Stimulated activated CD4-positive, alpha-beta T cell treated with anti-CD3 and anti-CD28 coated beads, Interleukin-2, amount 100 ng/mL, for 4 hours (primary cell): ENCODE measurements at places on chromosomes 5 and 9.

- no peak for DNase-seq
Measured at GRCh38 chr5:147310059-147310704, 75.4 kb downstream of the STK32A start.

- DNase-seq = no peak
Measured at GRCh38 chr5:167271511-167271910, 1019.9 kb upstream of the WWC1 start.

GRCh38 chr9:137879566-137880150 lies 2.1 kb downstream of the CACNA1B start:
- no peak for DNase-seq

GRCh38 chr9:32703635-32704034 lies 68.2 kb upstream of the TAF1L start:
- no peak for DNase-seq

GRCh38 chr5:62419609-62420008 lies 7.0 kb downstream of the IPO11 start:
- DNase-seq = no peak

DNA sequence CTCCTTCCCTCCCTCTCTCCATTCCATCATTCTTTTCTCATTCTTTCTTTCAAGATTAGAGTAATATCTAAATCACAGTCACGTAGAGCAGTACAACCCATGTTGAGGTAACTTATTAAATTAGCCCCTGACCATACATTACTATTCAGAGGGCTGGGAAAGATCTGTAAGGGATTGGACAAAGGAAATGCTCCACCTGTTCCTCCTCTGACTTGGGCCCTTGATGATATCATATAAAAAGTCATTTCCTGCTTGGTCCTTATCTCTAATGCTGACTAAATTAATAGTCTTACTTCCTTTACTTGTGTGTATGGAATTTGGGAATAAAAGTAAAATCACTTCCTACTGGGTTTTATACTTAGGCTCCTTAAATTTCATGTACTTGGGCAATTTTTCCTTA lies 40.8 kb downstream of the SNX18 start:
- no peak for DNase-seq

- no peak for DNase-seq
Measured at GRCh38 chr9:129198319-129199043, 20.4 kb upstream of the IER5L start.

DNA sequence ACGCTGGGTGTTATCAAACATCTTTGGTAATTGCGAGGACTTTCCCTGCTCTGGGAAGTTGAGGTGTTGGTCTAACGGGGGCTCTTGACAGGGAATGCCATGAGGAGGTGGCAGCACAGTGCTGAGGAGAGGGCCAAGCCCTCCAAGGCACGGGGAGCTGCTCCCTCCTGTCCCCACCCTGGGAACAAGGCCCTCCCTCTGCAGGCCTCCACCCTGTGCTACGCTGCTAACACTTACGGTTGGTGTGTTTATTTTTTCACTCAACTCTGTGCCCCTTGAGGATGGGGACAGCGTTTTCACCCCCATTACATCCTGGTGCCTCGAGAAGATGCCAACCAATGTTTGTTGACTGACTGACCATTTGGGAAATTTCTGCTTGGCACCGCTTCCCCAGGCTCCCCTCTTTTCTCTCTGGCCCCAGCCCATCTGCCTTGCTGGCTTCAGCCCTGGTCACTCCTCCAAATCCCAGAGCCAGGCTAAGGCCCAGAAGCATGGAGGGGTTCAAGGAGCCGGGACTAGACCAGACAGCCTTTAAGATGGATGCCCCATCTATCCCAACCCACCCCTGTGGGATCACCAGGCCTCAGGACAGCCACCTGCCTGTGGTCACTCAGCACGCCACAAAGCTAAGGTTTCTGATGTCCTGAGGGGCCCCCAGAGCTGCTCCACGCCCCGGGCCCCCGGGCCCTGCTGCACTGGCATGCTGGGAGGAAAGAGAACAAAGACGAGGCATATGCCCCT lies 125.7 kb downstream of the BARX1 start:
- no peak for DNase-seq

- no peak for DNase-seq
Measured at GRCh38 chr5:77758141-77758938, 17.8 kb downstream of the TBCA start.

DNA sequence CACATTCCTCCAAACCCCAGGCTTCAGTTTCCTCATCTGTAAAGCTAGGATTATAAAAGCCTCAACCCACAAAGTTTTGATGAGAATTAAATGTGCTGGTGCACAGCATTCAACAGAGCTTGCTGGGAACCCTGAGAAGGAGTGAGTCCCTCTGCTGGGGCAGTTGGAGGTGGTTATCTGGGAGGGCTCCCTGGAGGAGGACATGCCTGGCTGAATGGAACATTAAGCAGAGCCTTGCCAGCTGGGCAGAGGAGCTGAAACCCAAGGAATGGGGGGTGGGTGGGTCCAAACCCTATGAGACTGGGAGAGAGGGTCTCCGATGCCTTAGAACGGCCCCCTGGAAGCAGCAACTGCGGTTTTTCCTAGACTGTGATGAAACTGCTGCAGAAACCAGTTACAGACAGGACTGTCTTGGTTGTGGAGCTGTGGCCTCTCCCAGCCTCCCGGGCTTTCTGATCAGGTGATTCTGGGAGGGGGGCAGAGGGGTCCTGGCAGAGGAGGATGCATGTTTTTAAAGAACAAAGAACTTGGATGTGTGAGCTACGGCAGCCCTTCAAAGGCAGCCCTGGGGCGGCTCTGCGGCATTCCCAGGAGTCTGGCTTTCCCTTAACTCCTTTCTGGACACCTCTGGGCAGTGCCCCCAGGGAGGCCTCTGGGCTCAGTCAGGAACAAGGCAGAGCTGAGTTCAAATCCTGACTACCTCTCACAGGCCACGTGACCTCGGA lies 20.8 kb downstream of the FIBCD1 start:
- no peak for DNase-seq

DNA sequence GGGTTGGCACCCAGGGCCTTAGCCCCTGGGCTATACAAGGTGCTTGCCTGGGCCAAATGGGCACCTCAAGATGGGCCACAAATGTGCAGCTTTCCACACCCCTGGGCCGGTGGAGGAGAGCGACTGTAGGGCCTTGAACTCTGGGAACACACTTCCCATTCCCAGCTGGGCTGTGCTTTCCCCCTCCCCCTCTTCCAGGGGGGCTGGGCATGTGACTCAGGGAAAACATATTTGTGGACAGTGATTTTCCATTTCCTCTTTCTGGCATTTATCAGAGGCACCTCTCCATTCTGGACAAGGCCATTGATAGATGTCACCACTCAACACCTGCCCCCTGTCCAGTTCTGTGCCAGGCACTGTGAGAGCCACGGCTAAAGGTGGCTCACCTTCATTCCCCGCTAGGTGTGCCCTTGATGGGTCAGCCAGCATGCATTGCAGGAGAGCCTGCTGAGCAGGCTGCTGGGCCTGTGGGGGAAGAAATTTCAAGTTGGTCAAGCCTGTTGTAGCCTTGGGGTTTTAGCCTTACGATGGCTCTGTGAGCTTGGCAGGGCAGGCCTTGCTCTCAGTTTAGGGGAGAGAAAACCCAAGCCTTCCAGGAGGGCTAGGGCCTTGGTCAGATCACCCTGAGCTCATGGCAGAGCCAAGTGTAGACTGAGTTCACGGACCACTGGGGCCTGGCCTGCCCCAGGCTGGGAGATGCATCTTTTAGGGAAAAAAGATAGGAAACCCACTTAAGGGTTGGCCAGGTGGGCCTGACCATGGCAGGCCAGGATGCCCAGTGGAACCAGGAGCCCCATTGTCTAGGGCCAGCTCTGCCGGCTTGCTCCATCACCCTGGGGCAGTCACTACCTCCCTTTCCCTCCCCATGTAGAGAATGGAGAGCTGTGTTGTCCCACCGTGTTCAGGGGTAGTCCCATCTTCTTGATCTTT lies 113.9 kb downstream of the DAB2IP start:
- DNase-seq = no peak

DNA sequence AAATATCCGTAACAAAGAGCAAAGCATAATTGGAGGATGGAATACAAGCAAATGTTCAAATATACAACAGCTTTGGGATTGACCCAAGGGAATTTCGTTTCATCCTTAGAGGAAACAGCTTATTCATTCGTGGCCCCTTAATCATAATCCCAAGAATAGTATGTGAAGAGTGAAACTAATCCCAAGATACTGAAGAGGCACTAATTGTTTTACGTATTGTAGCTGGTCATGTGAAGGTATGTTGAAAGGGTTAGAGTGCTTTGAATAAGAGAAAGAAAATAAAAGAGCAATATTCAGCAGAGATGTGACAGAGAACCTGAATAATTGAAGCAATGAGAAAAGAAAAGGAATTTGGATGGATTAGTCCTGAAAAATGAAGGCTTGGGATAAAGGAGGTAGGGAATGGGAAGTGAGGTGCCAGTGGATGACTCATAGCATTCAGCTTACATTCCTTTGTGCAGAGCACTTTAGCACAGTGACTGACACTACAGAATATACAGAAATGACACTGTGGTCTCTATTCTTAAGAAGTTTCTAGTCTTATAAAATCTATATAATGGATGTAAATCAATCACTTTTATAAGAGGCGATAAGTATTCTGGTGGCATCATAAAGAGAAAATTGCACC lies 221.9 kb downstream of the TLR4 start:
- DNase-seq = no peak

DNA sequence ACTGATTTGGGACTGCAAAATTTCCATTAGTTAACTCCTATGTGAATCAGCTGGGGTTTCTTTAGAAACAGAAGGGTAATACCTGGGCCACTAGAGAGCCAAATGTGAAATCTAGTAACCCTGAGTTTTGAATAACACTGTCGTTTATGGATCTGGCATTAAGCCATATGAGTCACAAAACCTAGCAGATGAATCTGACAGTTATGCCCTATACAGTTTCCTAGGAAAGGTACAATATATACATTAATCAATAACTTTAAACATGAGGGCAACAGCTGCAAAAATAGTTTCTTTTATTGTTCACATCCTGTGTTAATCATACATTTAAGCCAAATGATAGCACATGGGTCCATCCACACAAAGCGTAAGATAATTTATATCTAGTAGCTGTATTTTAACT lies 56.9 kb downstream of the PAM start:
- DNase-seq = no peak

- no peak for DNase-seq
Measured at GRCh38 chr5:39140558-39141168, 66.5 kb upstream of the RICTOR start.

DNA sequence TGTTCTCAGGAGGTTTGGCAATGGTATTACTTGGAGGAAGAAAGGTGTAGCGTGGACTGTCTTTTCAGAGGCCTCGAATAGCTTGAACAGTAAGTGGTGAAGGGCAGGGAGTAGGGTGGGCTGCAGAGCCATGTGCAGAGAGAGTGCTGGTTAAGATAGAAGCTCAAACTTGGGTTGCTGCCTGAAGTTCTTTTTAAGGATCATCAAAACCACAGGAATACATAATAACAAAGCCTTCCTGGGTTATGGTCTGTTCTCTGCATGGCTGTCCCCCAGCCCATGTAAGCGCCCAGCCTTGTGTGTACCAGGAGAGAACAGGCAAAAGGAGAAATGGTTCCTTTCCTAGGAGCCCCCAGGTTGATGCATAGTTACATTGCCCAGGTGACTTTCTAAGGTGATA lies 43.9 kb downstream of the RCL1 start:
- DNase-seq = no peak

DNA sequence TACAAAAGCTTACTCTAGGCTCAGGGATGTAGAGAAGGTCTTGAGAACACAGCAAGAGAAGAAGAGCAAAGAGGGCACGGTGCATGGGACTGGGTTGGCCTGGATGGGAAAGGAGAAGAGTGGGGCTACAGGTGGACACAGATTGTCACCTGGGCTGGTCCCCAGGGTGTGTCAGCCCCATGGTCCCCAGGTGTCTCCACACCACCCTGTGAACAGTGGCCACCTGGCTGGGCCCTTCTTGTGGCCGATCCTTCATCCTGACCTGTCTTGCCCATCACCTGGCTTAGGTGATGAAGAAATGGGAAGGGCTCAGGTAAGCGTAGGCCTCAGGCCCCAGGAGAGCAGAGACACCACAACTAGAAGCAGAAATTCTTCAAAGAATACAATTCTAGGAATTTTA lies 188.9 kb downstream of the TENT4A start:
- no peak for DNase-seq

- DNase-seq = no peak
Measured at GRCh38 chr9:95078939-95079338, 238.6 kb downstream of the FANCC start.

DNA sequence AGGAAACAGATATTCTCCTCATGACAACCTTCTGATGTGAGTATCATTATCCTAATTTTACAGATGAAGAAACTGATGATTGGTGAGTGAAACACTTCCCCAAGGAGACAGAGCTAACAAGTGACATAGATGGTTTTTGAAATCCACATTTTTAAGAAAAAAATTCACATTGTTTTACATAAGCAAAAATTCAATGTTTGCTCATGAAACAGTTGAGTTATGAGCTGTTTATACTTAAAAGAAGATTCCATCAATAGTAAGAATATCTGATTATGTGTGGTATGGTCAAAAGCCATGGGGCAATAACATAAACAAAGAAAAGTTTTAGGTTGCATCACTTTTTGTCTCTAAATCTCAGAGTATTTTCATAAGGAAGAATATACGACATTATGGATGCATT lies 167.9 kb upstream of the PAPPA start:
- DNase-seq = no peak

DNA sequence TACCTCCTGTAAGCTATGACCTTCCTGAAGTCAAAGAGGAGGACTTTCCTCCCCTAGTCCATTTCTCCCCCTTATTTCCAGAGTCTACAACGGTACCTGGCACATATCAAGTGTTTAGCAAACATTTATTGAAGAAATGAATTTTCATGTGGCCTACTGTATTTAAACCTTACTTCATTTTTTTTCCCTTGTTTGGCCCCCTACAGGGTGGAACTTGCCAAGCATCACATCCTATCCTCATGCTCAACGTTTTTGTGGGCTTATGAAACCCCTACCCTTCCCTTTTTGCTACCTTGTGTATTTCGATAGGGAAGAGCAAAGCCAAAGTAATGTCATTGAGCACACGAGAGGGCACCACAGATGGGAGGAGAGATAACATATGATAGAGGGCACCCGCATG lies 1857.8 kb upstream of the WWC1 start:
- no peak for DNase-seq

DNA sequence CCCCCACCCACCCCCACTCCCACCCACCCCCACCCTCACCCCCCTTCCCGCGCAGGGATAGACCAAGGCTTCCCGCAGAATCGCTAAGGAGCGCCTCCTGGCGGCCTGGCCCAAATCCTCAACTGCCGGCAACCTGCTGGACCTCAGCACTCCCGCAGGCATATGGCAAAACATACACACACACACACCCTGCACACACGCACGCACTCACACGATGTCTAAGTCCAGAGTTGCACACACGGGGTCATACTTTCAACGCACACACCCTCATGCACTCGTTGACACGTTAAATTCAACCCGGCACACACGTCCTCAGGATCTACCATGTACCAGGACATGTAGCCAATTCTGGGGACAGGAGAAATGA lies 1.7 kb downstream of the CPLX2 start:
- DNase-seq = no peak

GRCh38 chr9:121071370-121071755 lies 3.4 kb upstream of the CNTRL start:
- DNase-seq = no peak

DNA sequence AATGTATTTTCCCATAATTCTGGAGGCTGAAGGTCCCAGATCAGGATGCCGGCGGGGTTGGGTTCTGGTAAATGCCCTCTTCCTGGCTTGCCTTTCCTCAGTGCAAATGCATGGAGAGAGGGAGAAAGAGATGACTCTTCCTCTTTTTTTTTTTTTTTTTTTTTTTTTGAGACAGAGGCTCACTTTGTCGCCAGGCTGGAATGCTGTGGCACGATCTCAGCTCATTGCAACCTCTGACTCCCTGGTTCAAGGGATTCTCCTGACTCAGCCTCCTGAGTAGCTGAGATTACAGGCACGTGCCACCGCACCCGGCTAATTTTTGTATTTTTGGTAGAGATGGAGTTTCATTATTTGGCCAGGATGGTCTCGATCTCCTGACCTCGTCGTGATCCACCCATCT lies 300.0 kb upstream of the TAS2R1 start:
- DNase-seq = no peak
